ENCODE measurements at places on chromosomes 12 and 14.

DNA sequence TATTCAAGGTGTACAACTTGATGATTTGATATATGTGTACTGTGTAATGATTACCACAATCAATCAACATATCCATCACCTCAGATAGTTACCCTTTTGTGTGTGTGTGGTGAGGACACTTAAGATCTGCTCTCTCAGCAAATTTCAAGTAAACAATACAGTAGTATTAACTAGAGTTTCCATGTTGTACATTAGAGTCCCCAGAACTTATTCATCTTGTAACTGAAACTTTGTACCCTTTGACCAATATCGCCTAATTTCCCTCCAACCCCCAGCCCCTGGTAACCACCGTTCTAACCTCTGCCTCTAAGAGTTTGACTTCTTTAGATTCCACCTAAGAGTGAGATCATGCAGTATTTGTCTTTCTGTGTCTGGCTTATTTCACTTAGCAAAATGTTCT, 12.1 kb downstream of the ADCK1 start:
- peak; percentile 13 for DNase-seq

GRCh38 chr12:46538976-46539375, 166.4 kb upstream of the SLC38A2 start:
- no peak for DNase-seq

- DNase-seq: no peak
Observed at GRCh38 chr12:58310368-58310767, 369.0 kb downstream of the ATP23 start.

DNA sequence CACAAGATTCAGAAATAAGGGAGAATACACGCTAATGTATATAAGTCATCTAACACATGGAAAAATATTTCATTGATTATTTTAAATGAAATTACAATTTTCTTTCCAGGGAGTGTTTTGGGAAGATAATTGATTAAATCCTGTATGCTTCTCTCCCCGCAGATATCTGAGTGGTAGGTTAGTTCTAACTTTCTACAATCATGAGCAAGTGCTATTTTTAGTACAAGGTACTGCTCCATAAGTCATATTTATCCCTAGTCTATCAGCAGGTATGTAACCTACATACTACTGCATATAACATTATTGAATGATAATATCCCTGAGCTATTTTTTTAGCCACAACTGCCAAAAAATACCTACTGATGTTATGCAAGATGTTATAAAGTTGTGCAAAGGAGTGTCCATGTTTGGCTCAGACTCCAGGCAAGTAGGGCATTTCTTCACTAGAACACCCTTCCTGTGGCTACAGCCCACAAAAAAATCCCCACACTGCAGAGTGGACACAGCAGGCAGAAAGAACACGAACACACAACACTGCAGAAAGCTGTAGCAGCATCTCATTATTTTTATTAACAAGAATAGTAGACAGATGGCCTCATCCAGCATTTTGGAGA, 87.0 kb downstream of the SEC23A start:
- no peak for DNase-seq

GRCh38 chr12:30827101-30828066, 72.6 kb upstream of the CAPRIN2 start:
- no peak for DNase-seq

- no peak for DNase-seq
Observed at GRCh38 chr14:74204491-74204890, 34.8 kb upstream of the VSX2 start.

DNA sequence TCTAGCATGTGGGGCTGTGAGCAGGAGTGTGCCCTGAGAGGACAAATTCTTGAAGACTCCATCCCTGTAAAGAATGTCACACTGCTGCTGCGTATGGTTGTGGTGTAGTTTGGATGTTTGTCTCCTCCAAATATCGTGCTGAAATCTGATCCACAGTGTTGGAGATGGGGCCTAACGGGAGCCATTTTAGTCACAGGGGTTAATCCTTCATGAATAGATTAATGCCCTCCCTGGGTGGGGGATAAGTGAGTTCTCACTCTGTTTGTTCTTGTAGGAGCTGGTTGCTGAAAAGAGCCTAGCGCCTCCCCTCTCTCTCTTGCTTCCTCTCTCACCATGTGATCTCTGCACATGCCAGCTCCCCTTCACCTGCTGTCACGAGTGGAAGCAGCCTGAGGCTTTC, 94.5 kb upstream of the VASH1 start:
- DNase-seq: no peak

DNA sequence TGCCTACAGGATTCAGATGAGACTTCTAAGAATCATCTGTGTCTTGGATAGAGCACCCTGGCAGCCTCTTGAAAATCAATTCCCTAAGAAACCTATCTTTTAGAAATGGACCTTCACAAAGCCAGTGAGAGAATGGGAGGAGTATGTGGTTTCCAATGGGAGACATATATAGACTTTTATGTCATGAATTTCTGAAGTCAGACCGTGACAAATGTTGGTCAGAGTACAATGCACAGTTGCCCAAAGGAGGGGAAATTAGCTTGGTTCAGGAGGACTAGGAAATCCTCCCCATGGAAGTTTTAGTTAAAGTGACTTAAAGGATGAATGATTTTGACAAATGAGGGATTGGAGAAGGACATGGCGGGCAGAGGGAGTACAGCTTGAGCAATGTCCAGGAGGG, 194.4 kb downstream of the DAD1 start:
- DNase-seq: no peak

DNA sequence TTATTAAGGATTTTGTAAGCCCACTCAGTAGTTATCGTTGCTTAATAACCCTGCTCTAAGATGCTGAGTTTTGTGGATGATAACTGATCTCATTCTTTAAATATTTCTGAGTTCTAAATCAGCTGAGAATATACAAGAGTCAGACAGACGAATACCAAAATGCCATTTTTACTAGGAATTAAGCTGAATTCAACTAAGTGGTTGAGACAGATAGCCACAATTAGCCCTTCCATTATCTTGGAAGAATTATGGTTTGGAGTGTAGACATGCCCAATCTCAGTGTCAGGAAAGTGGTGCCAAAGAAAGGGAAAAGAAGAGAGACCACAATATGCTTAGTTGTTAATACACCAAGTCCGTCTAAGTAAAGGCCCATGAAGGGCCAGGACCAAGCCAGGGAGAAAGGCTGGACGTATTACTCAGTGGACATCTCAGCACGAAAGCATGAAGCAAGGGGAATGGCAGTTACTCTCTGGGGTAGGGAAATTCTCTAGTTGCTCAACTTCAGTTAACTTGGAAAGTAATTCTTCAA, 58.6 kb downstream of the KCNA5 start:
- no peak for DNase-seq

GRCh38 chr14:100900837-100901390, 2.6 kb downstream of the RTL1 start:
- peak; percentile 37 for DNase-seq

DNA sequence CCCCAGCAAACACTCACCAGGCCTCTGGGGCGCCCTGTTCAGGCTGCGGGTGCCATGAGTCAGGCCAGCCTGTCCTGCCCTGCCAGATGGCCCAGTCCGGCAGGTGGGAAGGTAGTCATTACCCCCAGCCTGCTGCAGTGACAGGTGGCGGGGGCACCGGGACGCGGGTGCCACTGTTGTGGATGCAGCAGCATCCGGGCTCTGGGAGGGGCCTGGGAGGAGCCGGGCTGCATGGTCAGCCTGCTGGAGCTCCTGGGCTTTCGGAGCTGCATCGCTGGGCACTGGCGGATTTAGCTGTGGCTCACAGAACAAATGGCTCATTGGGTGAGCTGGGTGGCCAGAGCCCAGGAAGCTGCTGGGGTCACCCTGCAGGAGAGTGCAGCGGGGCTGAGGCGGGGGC, 13.5 kb downstream of the CEP170B start:
- DNase-seq: no peak

GRCh38 chr12:15830538-15830937, 41.4 kb upstream of the EPS8 start:
- no peak for DNase-seq

DNA sequence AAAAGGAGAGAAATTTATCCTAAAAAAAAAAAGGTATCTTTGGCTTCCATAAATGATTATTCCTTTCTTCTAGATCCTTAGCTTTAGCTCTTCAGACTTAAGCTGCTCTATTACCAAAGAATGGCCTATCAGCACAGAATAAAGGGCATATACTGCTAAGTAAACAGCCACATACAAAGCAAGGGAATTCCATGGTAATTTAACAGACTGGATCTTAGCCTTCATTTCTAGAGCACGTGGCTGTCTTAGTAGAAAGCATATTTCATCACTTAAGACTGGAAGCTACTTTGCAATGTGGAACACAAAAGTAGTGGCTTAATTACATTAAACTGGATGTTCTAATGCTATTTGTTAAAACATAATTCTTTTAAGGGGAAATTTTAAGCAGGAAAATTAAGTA, 23.1 kb downstream of the TMED10 start:
- no peak for DNase-seq

GRCh38 chr12:54025499-54026405, 2.5 kb upstream of the HOXC6 start:
- no peak for DNase-seq

- DNase-seq: no peak
Observed at GRCh38 chr14:81302638-81303037, 81.9 kb upstream of the GTF2A1 start.

DNA sequence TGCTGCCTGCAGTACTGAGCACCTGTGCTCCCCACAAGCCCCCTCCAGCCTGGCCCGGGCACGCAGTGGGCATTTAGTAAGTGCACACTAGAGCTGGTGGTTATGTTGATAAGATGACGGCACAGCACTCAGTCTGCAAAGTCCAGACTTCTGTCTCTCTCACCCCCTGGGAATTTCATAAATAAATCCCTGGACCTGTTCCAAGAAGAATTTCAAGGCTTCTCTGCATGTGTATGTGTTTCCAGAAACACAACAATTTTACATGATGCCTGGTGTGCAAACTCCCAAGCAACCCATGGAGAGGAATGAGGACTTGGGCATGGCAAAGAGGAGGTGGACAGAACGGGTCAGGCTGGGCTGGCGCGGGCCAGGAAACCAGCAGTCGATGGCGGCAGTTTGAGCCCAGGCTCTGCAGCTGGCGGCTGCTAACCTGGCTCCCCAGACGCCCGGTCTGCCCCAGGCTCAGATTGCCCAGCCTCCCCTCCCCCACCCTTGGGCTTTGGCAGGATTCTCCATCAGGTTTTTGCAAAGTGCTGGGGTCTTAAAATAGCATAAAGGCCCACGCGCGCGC, 10.4 kb upstream of the ACVR1B start:
- DNase-seq: no peak

- DNase-seq: no peak
Observed at GRCh38 chr12:41188058-41188840, at the start of gene PDZRN4. Gene PDZRN4 (plus strand): TSS chr12:41188320.

GRCh38 chr12:28378736-28379135, 188.5 kb downstream of the CCDC91 start:
- DNase-seq: no peak

- no peak for DNase-seq
Observed at GRCh38 chr12:80485222-80485987, 41.4 kb downstream of the PTPRQ start.

DNA sequence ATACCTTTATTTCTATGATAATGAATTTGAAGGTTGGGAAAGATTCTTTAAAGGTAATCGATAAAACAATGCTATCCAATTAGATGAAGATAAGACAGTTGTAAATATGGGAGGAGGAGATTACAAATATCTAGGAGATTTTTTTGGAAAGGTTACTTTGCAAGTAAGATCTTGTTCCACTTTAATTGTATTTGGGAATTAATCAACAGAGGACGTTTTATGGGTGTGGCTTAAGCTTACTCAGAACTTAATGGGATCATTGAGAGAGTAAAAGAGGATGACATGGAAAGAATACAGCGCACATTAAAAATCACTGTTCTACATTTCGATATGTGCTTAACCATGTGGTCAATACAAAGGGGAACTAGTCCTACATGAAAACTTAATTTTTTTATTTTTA, 3.5 kb upstream of the LRIG3 start:
- DNase-seq: no peak

GRCh38 chr14:104879983-104880565, 15.0 kb downstream of the CEP170B start:
- no peak for DNase-seq

All from activated CD4-positive, alpha-beta T cell treated with anti-CD3 and anti-CD28 coated beads, Interleukin-2, Interleukin-6, amounts not matched to agents 100 ng/mL and 50 ng/mL, durations not matched to agents 16 hours and 8 hours (primary cell).